ENCODE measurements at places on chromosomes 7 and 10.
A peak's percentile ranks its signal among the peaks of the same experiment; 100 is the strongest.

GRCh38 chr10:110700947-110701616 lies 56.9 kb downstream of the RBM20 start:
- DNase-seq = no peak

DNA sequence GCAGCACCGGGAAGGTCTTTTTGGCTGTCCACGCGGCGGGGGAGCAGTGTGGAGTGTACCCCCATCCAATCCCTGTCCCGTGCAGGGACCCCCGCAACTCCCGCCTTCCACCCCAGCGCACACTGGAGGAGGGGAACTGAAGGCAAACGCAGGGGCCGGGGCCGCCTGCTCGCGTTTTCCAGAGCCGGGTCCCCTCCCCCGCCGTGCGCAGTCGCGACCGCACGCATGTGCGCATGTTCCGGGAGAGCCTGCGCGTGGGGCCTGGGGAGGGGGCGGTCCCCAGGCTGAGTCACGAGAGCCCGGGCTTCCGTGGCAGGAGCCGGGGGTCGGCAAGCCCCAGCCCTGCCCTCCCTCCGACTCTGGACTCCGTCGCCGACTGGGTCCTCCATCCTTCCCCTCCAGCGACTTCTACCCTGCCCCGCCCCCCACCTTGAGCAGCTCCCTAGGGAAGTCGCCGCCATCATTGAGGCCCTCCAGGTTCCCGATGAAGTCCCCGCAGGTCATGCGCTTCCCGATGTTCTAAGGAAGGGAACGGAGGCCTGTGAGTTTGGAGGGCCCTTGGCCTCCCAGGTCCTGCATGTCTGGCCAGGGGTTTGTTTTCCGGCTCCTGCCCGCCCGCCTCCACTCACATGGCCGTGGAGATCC lies 8.0 kb downstream of the PSD start:
- peak; percentile 60 for DNase-seq

- DNase-seq = no peak
Observed at GRCh38 chr10:89985446-89985845, 284.1 kb downstream of the KIF20B start.

- no peak for DNase-seq
Observed at GRCh38 chr7:10472115-10472514, 501.6 kb upstream of the PHF14 start.

- peak; percentile 57 for DNase-seq
Observed at GRCh38 chr7:99928994-99929729, at the start of gene GJC3. GJC3 (minus strand) TSS chr7:99929620; CDS start chr7:99929620, 0 bp downstream.

DNA sequence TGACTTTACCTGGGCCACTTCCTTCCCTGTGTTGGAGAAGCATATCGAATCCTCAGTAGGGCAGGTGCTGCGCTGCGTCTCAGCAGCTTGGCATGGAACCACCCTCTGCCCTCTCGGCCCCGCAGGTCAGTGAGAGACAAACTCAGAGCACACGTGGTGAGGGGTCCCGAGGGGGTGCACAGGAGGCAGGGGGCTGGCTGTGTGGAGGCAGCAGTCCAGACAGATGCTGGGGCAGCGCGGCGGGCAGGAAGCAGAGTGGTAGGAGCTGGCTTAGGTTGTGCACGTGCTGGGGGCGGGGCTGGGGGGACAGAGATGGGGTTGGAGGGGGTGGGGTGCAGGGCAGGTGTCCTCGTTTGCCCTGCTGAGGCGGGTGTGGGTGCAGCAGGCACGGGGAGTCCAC lies 33.1 kb downstream of the NUB1 start:
- DNase-seq = no peak

GRCh38 chr10:121774404-121774803 lies 153.4 kb downstream of the ATE1 start:
- DNase-seq = no peak

GRCh38 chr10:120950051-120950561 lies 98.9 kb downstream of the WDR11 start:
- no peak for DNase-seq

GRCh38 chr7:924541-925231 lies 29.8 kb downstream of the ADAP1 start:
- no peak for DNase-seq

DNA sequence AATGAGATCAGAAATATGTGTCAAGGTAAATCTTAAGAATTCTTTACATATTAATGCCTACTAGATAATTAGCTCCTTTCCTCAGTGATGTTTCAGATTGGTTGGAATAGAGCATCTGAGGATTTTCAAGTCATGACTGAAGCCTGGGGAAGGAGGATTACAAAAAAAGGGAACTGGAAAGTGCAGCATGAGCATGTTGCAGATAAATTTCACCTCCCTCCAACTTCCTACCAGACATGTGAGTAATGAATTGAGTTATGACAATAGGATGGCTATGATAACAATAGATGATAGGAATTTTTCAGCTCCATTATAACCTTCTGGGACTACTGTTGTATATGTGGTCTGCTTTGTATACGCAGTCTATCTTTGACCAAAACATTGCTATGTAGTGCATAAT lies 104.2 kb upstream of the RAB18 start:
- no peak for DNase-seq

DNA sequence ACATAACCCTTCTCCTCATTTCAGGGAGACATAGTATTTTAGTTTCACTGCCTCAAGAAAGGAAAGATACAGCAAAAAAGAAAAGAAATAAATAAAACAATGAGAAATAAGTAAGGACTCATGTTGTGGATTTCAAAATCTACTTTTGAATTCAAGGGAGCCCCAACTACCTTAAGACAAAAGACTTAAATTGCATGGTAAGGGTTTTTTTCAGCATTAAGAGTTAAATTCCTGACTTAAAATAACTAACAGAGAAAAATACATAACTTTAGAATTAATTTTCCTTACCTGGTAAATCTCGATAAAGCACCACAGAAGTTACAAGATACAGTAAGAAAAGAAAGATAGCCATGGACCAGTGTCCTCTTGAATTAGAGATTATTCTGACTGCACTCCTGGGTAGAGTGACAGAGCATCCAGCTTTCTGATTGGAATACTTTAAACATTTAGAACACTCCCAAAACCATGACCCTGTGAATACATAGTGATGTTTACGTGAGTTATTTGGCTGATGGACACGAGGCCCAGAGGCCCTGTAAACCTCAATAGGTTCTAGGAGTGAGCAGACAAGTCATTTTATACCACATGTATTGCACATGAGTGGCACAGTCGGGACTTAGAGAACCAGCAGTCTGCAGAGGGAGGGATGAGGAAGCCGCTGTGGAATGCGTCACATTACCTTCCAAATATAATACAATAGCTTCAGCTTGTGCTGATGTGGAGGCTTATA lies 292.5 kb upstream of the SEMA3C start:
- DNase-seq = no peak
